SK-MEL-5 (cell line): ENCODE measurements at places on chromosomes 2 and 18. TPM values are rescaled to one million over a fixed set of nuclear protein-coding genes. Genes with fewer than 3 reads are reported as not detected.

GRCh38 chr2:33222309-33222708, 254.1 kb upstream of the RASGRP3 start:
- DNase-seq = no peak

GRCh38 chr2:167293943-167294775, 405.9 kb downstream of the XIRP2 start:
- DNase-seq = no peak

- DNase-seq = no peak
These were observed 1214.4 kb downstream of the LRP1B start for GRCh38 chr2:140916410-140916809.

DNA sequence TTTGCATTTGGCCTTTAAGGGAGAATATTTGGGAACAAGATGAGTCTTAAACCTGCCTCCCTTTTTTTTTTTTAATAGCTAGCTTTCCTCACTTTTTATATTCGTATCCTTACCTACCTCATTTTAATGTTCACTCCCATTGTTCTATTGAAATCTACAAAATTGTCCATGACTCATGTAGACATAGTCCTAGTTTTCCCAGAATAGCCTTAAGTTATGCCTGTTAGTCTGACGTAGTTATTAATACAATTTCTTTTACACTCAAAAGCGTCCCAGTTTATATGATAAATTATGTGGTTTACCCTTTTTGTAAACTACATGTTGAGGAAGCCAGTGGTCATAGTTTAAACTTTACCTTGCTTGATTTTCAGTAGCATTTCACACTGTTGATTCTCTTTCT, 73.4 kb downstream of the UBR3 start:
- DNase-seq = no peak

OTOF gene
- total RNA-seq = not detected in 2 replicates
